Uterus (tissue), 4 donors: ENCODE measurements at places on chromosomes 7 and 10. TPM values are rescaled to one million over a fixed set of nuclear protein-coding genes. Genes with fewer than 3 reads are reported as not detected.
A peak's percentile ranks its signal among the peaks of the same experiment; 100 is the strongest.

DNA sequence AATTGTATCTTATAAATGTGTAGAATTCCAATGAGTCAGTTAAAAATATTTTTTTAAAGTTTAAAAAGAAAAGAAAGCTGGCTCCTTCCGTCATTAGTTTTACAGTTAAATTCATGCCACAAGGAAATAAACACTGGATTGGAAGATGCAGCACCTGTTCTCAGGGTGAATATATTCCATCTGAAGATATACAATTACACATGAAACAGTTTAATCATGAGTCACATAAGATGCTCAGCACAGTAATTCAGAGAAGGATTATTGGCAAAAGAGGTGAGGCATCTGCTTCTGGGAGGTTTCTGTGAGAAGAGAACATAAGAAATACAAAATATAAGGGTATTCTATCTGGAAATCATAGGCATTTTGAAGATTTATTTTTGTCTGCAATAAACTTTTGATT is 376.5 kb upstream of the SORCS1 start:
- H3K36me3 ChIP-seq, result no peaks in the 10 kb centered on the region
- no peaks in the 10 kb centered on the region for H3K27me3 ChIP-seq
- no peaks in the 10 kb centered on the region for H3K4me1 ChIP-seq
- no peak overlapping the region for H3K4me3 ChIP-seq

DNA sequence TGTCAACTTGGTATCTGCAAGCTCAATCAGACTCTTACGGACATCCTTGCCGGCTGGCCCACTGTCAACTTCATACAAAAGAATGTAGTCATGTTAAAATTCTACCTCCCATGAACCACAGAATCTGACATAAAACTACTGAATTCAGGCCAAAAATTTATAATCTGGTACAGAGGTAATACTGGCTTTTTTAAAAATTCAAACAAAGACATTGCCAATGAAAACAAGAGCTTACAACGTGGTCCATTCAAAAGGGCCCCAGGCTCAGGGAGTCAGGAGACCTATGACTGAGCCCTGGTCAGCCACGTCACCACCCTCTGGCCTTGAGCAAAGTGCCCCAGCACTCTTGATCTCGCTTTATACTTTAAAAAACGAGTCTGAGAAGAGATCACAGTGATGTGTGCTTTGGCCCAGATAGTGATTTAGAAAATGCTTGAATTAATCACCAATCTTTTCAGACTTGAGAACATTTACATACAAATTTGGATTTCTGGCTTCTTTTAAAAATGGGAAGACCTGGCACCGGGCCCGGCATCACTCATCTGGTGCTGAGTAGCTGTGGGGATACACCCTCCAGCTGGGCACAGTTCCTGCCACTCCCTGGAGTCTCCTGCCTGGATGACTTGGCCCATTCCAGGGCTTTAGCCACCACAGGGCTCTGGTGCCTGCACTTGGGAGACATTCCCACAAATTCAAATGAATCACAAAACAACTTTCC is 94.1 kb downstream of the PIP4K2A start:
- DNase-seq, result peak; percentile 54
- H3K4me1 ChIP-seq, result no peaks in the 10 kb centered on the region
- no peaks in the 10 kb centered on the region for H3K27me3 ChIP-seq
- peak overlapping the region; percentile 3 for H3K27ac ChIP-seq

The SPOCK2 gene
- 1.8 TPM for total RNA-seq

- H3K27ac ChIP-seq, result peak overlapping the region; percentile 49
- H3K27me3 ChIP-seq, result no peaks in the 10 kb centered on the region
- H3K36me3 ChIP-seq, result no peaks in the 10 kb centered on the region
- DNase-seq, result peak; percentile 40
- peaks cover 8% of the 10 kb centered on the region for H3K4me1 ChIP-seq
Measured at GRCh38 chr10:77156406-77156879, 481.2 kb downstream of the KCNMA1 start.

The PRSS1 gene
- not detected for total RNA-seq

- H3K27me3 ChIP-seq, result no peaks in the 10 kb centered on the region
- H3K27ac ChIP-seq, result no peak overlapping the region
- no peaks in the 10 kb centered on the region for H3K36me3 ChIP-seq
- no peak overlapping the region for H3K4me3 ChIP-seq
Measured at GRCh38 chr7:138021889-138022288, 20.0 kb upstream of the CREB3L2 start.

The PTTG1IP2 gene
- not detected for total RNA-seq

The ZNF107 gene
- 5.0 TPM for total RNA-seq

DNA sequence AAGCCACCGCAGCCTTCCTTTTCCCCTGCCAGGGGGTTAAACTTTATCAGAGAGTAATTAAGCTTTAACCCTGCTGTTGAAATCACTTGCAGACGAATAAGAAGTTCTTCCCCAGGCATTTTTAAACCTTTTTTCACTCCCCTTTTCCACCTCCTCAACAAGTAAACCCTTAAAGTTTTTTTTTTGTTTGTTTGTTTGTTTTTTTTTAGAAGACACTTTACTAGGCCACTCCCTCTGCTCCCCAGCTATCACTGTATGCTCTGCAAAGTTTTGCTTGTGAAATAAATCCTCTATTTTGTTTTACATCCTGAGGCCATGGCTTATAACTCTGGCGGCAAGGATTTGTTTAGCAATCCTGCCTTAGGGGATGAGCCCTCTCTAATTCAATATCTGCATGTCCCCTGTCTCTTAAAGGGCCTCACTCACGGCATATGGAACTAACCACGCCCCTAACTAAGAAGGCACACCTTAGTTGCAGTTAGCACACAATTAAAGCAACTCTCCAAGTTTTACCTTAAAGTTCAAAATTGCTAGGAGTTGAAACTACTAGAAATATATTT is 1354.7 kb upstream of the LRRTM3 start:
- no peak overlapping the region for H3K27ac ChIP-seq

The SPDYE5 gene
- not detected for total RNA-seq

DNA sequence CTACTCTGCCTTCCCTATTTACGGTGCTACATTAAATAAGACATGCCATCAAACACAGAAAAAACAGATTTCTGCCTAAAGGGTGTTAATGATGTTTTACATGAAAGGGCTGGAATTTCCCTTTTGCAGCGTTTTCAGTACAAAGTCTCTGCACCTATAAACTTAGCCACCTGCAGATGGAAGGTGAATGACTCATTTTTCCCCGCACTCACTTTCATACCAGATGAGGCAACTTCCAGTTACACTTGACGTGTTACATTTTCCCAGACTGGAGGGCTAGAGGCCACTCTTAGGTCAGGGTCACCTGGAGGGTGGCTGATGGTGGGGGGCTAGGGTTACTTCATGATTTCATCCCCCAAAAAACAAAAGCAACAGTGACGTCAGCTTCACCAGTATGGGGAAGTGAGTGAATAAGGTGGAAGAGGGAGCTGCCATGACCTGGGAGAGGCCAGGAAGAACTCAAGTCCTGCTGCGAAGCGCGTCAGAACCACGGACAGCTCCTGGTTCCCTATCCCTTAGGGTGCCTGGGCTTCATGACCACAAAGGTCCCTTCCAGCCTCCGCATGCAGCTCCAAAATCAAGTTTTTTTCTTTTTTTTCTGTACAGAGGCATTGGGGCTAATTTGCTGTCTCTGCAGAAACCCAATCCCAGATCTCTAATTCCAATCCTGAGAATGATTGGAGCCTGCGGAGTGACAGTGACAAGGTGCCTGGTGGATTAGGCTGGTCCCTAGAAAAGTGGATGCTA is 94.0 kb downstream of the ADARB2 start:
- no peaks in the 10 kb centered on the region for H3K4me1 ChIP-seq
- H3K4me3 ChIP-seq, result no peak overlapping the region
- no peaks in the 10 kb centered on the region for H3K36me3 ChIP-seq
- no peak overlapping the region for H3K27ac ChIP-seq
- H3K27me3 ChIP-seq, result no peaks in the 10 kb centered on the region
- DNase-seq, result no peak

- H3K27me3 ChIP-seq, result no peaks in the 10 kb centered on the region
- H3K36me3 ChIP-seq, result no peaks in the 10 kb centered on the region
- no peaks in the 10 kb centered on the region for H3K4me1 ChIP-seq
- peak overlapping the region; percentile 51 for H3K27ac ChIP-seq
- no peak for DNase-seq
Measured at GRCh38 chr7:39674406-39674805, 51.0 kb downstream of the RALA start.

The C10orf105 gene
- total RNA-seq, result 0.07 TPM

DNA sequence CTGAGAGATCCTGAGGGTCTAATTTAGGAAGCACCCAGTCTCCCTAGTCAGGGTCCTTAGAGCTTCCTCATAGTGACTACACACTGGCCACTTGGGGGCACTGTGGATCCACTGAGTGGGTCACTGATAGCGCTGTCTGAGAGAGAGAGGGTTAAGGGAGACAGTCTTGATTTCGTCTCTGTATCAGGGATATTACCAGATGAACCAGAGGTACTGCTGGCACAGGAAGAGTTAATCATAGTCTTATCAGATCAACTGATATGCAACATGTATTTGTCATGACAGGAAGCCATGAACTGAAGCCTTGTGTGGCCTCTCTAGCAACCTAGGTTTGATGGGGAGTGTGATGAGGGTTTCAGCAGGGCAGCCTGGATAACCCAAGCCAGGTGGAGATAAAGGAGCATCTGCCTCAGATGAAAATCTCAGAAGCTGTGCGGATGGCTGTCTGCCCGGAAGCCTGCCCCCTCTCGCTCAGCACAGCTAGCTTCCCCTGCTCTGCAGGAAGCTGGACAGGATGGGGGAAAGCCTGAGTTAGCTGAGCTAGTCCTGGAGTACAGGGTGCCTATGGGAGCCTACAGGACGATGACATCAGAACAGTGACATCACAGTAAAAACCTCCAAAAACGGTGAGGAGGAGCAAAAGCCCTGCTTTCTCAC is 214.0 kb upstream of the PRSS1 start:
- no peaks in the 10 kb centered on the region for H3K27me3 ChIP-seq
- H3K36me3 ChIP-seq, result no peaks in the 10 kb centered on the region
- no peak overlapping the region for H3K27ac ChIP-seq
- no peak for DNase-seq
- no peak overlapping the region for H3K4me3 ChIP-seq

DNA sequence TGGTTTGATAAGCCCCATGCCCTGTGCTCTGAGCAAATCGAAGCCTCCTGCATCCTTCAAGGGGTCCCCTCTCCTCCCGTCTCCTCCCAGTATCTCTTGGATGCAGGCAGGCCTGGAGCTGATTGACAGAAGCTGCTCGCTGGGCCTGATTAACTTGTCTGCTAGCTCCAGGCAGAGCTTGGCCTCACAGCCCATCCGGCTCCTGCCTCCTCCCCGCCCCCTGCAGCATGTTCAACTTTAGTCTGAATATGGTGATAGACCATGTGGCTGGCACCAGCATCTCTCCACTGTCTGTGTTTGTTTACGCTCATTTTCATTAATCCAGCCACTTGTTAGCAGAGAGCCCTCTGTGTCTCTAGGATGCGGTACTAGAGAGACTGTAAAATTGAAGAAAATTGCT is 432.2 kb downstream of the DPP6 start:
- no peak overlapping the region for H3K27ac ChIP-seq
- DNase-seq, result no peak
- H3K27me3 ChIP-seq, result no peaks in the 10 kb centered on the region
- H3K4me3 ChIP-seq, result no peak overlapping the region
- no peaks in the 10 kb centered on the region for H3K4me1 ChIP-seq
- H3K36me3 ChIP-seq, result no peaks in the 10 kb centered on the region

DNA sequence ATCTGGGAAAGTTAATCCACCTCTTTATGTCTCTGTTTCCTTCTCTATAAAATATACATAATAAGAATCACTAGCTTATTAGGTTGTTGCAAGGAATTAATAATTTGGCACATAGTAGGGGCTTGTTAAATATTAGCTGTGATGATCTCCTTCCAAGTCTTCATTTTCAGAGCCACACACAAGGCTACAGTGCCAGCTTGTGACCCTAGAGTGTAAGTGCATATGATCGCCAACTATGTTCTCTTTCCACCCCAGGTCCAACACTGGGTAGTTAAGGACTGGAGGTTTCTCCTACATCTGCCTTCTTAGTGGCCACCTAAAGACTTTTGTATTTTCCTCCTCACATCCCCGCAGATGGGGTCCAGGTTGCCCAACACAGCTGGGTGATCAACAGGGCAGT is 17.9 kb upstream of the ACSM6 start:
- no peak for DNase-seq
- no peak overlapping the region for H3K4me3 ChIP-seq
- H3K27me3 ChIP-seq, result no peaks in the 10 kb centered on the region
- no peak overlapping the region for H3K27ac ChIP-seq
- H3K36me3 ChIP-seq, result no peaks in the 10 kb centered on the region

The SCART1 gene
- 1.8 TPM for total RNA-seq

DNA sequence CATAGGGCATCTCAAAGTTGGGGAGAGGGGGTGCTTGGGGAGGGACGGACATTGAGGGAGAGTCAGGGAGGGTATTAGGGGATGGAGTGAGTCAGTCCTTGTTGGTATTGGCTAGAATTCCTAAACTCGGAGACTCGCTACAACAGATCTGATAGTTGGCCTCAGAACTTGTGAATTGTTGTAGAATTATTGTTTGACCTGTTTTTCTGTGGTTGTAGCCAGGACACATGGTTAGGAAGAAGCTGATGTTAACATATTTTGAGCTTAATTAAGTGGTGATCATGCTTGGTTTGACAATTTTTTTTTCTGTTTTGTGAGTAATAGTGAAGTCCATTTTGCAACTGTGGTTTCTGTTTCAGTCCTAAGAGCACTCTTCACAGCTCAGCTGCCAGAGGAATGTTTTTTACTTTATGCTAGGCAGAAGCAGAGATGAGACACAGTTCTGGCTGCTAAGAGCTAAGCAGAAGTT is 1190.3 kb upstream of the C7orf33 start:
- no peaks in the 10 kb centered on the region for H3K36me3 ChIP-seq
- no peaks in the 10 kb centered on the region for H3K4me1 ChIP-seq
- no peak for DNase-seq
- no peak overlapping the region for H3K27ac ChIP-seq
- H3K27me3 ChIP-seq, result no peaks in the 10 kb centered on the region
- no peak overlapping the region for H3K4me3 ChIP-seq

DNA sequence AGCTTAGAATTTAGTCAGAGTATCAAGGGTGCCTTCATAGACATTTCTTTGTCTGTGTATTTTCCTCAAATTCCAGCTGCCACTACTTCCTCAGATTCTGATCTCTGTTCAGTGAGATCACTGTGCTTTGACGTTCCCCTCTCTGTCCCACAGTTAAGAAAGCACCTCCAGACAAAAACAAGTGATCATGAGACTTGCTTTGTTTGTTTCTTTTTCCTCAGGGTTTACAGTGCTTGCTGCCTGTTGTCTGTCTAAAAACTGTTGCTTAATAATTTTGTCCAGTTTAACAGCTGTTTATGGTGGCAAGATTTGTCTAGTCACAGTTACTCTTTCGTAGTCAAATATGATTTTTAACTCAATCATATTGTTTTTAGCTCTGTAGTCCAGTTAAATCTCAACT is 29.1 kb downstream of the TRUB1 start:
- H3K27ac ChIP-seq, result no peak overlapping the region
- H3K4me1 ChIP-seq, result peaks cover 4% of the 10 kb centered on the region
- H3K27me3 ChIP-seq, result no peaks in the 10 kb centered on the region
- H3K4me3 ChIP-seq, result no peak overlapping the region
- no peaks in the 10 kb centered on the region for H3K36me3 ChIP-seq
